ENCODE measurements at places on chromosomes 13 and 19.

- DNase-seq: no peak
Measured at GRCh38 chr13:99875391-99875790, 96.2 kb downstream of the ZIC5 start.

GRCh38 chr13:73898276-73898675 lies 235.9 kb downstream of the KLF12 start:
- no peak for DNase-seq

GRCh38 chr13:112824429-112824828 lies 134.6 kb downstream of the ATP11A start:
- DNase-seq: peak; percentile 33

DNA sequence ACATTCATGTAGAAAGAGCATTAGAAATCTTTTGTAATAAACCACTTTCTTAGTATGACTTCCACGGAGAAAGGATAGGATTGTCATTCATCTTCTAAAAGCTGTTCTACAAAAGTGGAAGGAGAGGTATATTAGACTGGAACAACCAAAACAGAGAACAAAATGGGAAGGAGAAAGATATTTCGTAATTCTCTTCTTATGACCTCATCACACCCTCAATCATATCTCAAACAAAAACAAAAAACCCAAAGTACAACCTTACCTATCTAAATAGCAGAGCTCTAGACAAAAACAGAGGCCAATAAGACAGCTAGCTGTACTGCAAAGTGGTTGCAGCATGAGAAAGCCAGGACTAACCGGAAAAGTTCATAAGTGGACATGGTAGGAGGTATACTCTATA lies 46.3 kb downstream of the DACH1 start:
- DNase-seq: no peak

- DNase-seq: peak; percentile 32
Measured at GRCh38 chr13:43123856-43124255, 100.5 kb downstream of the DNAJC15 start.

- DNase-seq: no peak
Measured at GRCh38 chr13:82800391-82800790, 1081.9 kb downstream of the SLITRK1 start.

- no peak for DNase-seq
Measured at GRCh38 chr19:40739871-40740703, 10.2 kb downstream of the ACTMAP start.

GRCh38 chr19:33578697-33579096 lies 43.1 kb upstream of the CHST8 start:
- DNase-seq: no peak

DNA sequence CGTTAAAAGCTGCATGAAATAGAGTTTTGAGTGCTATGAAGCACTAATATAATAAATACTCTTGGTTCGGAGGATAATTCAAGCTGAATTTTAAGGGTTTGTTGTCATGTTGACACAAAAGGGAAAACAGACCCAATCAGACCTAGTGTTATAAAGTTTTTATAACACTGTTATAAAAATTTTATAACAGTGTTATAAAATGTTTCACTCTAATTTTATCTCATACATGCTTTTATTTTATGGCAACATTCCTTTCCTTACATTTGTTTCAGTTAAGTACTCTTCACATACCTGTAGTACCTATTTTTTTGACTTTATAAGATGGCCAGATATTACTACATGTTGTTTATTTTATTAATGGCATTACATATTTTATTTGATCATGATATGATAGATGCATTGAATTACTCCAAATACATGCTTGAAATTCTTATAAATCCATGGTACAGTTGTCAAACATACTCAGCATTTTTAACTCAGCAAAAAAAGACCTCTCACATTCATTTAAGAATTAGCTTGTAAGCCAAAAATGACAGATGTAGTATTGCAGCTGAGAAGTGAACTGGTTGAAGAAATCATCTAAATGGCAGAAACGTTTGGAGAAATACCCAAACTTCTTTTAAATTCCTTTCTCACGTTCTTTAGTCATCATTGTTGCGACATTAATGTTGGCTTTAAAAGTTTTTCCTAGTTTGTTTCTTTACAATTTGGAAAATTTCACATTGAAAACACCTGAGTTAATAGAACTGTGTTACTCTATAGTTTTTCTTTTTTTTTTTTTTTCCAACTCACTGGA lies 104.5 kb downstream of the PIBF1 start:
- no peak for DNase-seq

- no peak for DNase-seq
Measured at GRCh38 chr19:3333020-3333583, 33.3 kb upstream of the NFIC start.

DNA sequence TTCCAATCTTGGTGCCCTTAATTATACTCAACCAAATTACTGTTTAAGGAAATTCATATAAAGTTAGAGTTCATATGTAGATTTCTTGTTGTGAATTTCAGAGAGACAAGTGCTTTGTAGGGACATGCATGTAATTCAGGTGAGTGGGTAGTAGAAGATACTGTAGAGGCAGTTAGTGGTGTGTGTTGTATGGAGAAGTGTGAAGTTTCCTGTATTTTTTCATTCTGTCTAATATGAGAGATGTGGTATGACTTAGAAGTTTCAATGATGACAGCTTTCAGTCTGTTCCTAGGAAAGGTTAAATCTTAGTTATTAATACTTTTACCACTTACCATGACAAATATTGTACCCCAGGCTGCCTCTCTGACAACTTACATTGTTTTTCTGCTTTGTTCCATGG lies 294.2 kb downstream of the TDRD3 start:
- DNase-seq: no peak

- DNase-seq: no peak
Measured at GRCh38 chr19:8115805-8116396, 33.5 kb downstream of the FBN3 start.

DNA sequence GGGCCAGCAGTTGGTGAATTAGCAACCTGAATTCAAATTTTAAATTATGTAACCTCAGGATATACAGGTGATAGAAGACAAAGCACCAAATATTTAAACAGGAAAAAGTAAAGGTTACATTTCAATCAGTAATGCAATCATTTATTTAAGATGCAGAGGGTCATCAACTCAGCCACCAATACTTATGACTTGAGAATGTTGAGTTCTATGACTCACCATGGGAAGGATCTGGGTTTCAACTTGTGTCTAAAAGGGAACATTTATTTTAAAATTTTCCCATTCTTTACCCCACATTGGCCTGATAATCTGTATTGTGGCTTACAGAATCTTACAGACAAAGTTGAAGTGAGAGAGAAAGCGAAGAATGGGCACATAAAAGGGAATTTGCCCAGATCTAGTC lies 418.0 kb downstream of the NDFIP2 start:
- DNase-seq: no peak

DNA sequence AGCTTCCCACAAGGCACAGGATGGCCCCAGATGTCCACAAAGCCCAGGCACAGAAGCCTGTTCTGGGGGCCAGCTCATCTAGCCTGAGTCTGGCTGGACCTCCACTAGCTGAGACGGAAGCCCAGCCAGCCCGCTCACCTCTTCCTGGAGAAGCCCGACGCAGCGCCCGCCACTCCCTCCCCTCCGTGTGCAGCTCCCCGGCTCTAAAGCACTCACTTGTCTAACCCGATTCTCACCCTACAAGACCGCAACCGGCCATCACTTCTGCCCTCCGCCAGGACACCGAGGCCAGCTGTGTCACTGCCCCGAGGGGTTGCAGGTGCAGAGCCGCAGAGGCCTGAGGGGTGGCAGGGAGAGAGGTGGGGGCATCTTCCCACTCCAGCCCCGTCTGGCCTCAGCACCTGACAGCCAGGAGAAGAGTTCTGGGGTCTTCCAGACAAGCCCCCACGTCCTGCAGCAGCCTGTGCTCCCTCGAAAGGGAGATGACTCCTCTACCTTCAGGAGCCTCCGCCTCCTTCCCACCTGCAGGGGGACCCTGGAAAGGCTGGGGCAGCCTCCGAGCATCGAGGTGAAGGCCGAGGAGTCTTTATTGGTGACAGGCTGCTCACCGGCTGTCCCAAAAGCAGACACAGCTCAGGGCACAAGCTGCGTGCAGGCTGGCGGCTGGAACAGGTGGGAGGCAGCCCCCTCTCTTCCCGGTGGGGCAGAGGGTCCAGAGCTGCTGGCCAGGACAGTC lies 5.9 kb upstream of the DIRAS1 start:
- DNase-seq: no peak

DNA sequence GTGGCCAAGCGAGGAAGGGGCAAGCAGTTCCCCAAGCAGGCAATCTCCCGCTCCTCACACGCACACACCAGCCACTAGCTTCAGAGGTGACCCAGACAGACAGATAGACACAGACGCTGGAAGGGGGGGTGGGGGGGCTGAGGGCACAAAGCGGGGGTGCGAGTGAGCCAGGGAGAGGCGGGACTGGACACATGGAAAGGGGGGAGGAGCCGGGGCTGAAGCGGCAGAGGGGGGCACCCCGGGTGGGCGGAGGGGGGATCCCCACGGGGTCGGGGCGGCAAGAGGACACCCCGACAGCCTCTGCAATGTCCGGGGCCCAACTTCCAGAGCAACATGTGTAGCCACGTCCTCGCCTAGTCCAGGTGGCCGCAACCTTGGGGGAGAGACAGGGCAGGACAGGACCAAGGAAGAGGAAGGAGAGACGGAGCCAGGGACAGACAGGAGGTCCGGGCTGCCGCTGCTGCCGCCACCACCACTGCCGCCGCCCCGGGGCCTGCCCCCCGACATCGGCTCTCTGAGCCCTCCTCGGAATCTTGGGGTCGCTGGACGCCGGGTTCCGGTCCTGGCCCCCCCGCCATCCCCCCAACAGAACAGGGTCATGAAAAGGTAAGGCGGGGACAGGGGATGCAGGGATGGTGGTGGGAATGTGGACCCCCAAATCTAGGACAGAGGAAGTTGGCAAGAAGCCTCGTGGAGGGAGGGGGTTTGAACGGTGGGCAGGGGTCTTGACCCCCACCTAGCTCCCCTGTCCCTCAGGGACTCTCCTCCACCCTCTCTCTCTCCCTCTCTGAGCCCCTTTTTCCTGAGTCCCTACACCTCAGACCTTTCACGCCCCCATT lies 1.1 kb downstream of the GRIN2D start:
- DNase-seq: no peak

DNA sequence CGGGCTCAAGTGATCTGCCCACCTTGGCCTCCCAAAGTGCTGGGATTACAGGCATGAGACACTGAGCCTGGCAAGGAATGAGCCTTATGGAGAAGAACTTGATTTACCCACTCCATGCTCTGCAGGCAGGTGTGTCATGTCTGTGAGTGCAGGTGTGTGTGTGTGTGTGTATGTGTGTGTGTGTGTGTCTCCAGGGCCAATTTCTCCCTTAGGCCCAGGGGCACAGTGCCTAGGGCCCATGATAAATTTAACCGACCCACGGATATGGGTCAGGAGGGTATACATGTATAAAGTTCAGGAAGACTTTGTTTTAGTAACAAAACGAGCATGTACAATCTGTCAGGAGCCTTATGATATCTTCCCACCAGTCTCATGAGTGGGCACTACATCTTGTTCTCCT lies 4.6 kb upstream of the FOSB start:
- no peak for DNase-seq

All from kidney capillary endothelial cell (primary cell).